ENCODE measurements at places on chromosomes 12 and 14. TPM values are rescaled to one million over a fixed set of nuclear protein-coding genes. Genes with fewer than 3 reads are reported as not detected.

Gene TAS2R30
- polyA plus RNA-seq, result 0.22 TPM

Gene PSMB5
- polyA plus RNA-seq, result 224 TPM

Gene MANSC1
- polyA plus RNA-seq, result 31.2 TPM

Gene DDIT3
- polyA plus RNA-seq, result 31.2 TPM

Gene CNOT2
- polyA plus RNA-seq, result 132 TPM

Gene DENND5B
- 29.6 TPM for polyA plus RNA-seq

Gene TAS2R10
- polyA plus RNA-seq, result 1.6 TPM

Gene AMDHD1
- polyA plus RNA-seq, result 1.7 TPM

GRCh38 chr14:101476258-101476915 lies 84.9 kb upstream of the DIO3 start:
- no peak for DNase-seq

- DNase-seq, result peak; percentile 64
These were observed 36.8 kb downstream of the CCDC88C start for GRCh38 chr14:91380610-91381371.

DNA sequence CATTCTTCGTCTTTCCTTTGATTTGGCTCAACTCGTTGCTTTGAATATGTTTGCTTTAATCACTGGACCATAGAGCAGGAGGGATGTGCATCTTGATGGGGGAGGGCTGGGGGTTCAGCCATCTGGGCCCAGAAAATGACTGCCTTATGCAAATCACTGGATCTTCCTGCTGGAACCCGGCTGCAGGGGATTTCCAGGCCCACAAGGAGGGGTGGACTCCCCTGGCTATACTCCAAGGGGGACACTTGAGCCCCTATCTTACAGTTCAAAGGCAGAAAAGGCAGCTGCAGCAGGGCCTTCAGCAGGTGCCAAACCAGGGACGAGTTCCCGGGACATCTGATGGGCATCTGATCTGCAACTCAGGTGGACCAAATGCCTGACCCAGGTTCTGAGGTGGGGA lies 122.5 kb downstream of the DICER1 start:
- DNase-seq, result no peak

- DNase-seq, result no peak
These were observed 404.5 kb downstream of the LRFN5 start for GRCh38 chr14:42011221-42011620.

DNA sequence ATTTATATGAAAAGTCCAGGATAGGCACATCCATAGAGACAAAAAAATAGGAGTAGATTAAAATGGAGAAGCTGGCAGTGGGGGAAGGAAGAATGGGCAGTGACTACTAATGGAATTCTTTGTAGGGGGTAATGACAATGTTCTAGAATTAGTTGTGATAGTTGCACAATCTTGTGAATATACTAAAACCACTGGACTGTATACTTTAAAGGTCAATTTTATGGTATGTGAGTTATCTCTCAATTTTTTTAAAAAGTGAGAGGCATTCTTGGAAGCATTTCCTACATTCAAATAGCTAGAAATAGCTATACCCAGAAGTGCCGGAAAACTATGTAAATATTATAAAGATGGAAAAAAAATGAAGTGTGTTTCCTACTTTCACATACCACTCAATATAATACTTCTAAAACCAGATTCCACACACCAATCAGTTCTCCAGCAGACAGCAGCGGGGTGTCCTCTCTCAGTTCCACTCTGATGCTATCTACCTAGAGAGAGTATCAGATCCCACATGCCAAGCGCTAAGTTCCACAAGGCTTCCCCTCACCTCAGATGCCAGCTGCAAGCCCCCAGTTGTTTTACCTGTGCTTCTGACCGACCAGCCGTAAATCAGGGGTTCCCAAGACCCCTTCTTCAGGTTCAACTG lies 41.7 kb upstream of the NID2 start:
- DNase-seq, result no peak

GRCh38 chr12:51269174-51270066 lies 795 bp downstream of the SMAGP start:
- DNase-seq, result peak; percentile 35

GRCh38 chr12:3732901-3733300 lies 20.0 kb downstream of the CRACR2A start:
- DNase-seq, result no peak

DNA sequence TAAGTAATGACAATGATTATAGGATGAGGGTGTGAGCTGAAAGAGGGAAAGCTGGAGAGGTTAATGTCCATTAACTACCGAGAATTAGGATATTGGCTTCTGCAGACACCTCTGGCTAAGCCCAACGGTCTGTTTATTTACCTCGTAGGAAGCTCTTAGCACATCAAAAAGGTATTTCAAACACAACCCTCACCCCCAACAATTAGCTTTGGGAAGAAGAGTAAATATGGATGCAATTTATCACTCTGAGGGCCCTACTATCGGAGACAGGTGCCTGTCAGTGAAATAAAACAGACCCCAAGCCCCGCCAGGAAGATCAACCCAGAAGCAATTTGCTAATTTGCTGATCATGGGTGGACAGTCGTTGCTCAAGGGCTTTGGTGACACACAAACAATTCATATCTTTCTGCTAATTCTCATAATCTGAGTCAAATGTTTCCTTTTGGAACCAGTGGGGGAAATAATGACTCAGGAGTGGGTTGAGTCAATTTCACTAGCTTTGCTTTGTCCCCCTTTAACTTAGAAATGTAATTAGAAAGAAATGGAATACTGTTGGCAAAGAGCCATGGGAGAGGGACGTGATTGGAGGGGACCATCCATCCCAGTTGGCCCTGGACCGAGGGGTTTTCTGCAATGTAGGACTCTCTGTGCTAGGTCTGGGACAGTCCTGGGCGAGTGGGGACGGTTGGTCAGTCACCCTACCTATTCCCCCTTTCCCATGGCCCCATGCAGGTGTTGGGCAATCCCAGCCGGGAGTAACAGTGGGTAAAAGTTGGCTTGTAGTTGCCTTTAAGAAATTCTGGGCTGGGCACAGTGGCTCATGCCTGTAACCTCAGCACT lies 99.1 kb upstream of the MED13L start:
- no peak for DNase-seq

- no peak for DNase-seq
These were observed 83.4 kb downstream of the HECTD1 start for GRCh38 chr14:31124197-31124596.

GRCh38 chr12:8941691-8942478 lies 7.6 kb downstream of the M6PR start:
- no peak for DNase-seq

DNA sequence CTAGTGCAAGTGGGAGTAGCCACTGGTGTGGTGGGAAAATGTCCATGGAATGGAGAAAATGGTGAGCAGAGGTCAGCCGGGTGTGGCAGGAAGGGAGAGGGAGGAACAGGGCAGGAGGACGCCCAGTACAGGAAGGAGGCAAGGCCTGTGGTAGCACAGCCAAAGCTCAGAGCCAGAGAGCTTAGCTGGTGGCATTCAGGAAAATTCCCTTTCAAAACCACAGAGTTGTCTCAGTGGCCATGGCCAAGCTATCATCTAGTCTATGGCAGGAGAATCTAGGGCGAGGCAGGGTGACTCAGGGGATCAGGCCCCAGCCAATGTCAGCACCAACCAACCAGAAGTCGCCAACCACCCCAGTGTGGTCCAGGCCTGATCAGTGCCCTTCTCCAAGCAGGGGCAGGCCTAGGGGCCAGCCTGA lies 67.7 kb upstream of the DDX11 start:
- no peak for DNase-seq

GRCh38 chr12:55746174-55746912 lies 3.4 kb downstream of the GDF11 start:
- DNase-seq, result no peak

DNA sequence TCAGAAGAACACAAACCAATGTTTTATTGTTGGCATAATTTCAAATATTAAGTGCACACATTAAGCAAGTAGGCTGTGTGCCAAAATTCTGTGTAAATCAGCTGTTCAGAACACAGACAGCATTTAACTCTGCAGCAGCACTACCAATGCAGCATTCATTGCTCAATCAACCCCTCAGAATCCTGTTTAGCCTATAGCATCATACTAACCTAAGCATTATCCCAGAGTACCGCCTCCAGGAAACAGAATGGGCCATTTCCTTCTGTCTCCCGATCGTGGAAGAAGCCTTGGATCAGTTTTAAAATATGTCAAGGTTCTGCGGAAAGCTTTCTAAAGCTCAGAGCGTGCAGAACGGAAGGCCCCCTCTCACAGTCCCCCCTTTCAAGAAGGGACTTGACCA lies 3.3 kb downstream of the IL26 start:
- DNase-seq, result no peak

DNA sequence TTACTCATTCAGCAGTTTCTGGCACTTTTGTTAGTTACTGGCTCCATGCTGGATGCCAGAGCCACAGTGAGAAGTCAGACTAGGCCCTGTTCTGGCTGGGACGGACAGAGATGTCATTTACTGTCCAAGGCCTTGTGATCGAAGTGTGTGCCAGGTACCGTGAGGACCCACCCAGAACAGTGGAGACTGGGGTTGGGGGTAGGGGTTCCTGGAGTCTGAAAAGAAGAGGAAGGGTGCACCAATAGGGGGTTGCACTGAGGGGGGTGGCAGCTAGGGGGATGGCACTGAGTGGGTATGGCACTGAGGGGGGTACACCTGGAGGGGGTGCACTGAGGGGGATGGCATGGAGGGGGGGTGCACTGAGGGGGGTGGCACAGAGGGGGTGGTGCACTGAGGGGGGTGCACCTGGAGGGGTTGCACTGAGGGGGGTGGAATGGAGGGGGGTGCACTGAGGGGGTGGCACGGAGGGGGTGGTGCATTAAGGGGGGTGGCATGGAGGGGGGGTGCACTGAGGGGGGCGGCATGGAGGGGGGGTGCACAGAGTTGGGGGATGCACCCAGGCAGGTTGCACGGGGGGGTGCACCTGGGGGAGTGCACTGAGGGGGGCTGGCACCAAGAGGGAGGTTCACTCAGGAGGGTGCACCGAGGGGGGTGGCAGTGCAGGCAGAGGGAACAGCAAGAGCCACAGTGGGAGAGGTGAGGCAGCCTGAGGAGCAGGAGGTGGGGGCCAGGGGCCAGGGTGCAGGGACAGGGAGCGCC lies 10.6 kb upstream of the CYP46A1 start:
- no peak for DNase-seq

GRCh38 chr14:53144244-53144643 lies 8.9 kb downstream of the DDHD1 start:
- no peak for DNase-seq

GRCh38 chr14:75278422-75279152 lies at the start of gene FOS:
FOS (plus strand) TSS chr14:75278828; CDS start chr14:75278983, 155 bp downstream.
- DNase-seq, result peak; percentile 95

- no peak for DNase-seq
These were observed 88.7 kb downstream of the PPP2R5E start for GRCh38 chr14:63454436-63454835.

DNA sequence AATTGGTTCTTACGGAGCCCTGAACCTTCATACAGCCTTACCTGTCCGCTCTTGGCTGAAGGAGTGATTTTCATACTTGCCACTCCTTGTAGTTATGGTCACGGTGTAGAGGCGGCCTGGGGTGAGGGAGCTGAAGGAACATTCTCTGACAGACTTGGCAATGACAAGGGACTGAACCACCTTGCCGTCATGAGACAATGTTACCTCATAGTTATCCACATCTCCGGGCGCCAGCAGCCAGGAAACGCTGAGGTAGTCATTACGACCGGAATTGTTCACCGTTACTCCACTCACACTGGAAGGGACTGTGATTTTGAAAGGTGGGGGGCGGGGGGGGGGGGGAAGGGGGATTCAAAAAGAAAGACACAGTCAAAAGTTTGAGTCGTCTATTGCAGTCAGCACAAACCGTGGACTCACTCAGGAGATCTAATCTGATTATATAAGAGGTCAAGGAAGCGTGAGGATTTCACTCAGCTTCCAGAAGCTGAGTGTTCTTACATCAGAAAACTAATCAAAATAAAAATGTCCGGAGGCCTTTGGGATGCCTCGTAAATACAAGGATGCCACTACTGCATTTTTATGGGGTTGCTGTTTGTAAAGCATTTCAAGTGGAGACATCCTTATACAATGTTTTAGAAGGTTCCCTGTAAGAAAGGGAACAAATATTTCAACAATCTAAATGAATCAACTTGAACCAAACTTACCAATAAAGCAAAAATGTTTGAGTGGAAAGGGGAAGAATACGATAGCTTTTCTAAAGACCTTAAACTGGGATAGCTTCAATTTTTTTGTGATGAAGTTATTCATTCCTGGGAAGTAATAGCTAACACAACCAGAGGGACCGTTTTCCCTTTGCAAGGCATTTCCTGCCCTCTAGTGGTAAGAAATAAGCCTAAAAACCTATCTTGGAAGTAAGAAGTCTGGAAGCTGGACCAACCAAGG lies 60.6 kb downstream of the PTPRB start:
- DNase-seq, result peak; percentile 74

DNA sequence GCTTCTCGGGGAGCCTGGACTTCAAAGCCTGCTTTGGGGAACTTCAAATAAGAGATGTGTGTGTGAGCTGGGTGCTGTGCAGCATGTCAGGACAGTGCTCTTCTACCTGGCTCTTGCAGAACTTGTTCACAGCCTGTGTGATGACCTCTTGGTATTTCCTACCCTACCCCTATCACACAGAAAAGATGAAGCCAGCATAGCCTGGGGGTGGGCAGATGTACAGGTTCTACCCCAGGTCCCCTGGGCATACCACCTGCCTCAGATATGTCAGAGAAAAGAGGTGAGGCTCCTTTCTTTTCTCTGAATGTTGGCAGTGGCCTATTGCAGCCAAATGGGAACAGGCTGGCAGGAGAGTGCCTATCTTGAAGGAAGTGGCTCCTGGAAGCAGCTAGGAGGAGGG lies 111.7 kb upstream of the ALG10B start:
- DNase-seq, result no peak
